Calu3 (cell line): ENCODE measurements at places on chromosomes 11 and 22. TPM values are rescaled to one million over a fixed set of nuclear protein-coding genes. Genes with fewer than 3 reads are reported as not detected.

Gene VSIG10L2
- total RNA-seq: not detected in 2 replicates

Gene TRAF6
- total RNA-seq: 13.5 and 14.8 TPM in 2 replicates

Gene MISFA
- total RNA-seq: 5.5 and 7.3 TPM in 2 replicates

GRCh38 chr11:117679461-117679860 is 117.6 kb downstream of the DSCAML1 start:
- H3K4me3 ChIP-seq: no peak overlapping the region
- no peaks in the 10 kb centered on the region for H3K36me3 ChIP-seq
- no peaks in the 10 kb centered on the region for H3K4me1 ChIP-seq
- no peak for DNase-seq
- H3K27ac ChIP-seq: no peak overlapping the region

- no peak for DNase-seq
- H3K27ac ChIP-seq: no peak overlapping the region
- H3K36me3 ChIP-seq: peaks cover 29% of the 10 kb centered on the region
- no peak overlapping the region for H3K4me3 ChIP-seq
- H3K4me1 ChIP-seq: peaks cover 33% of the 10 kb centered on the region
- peaks cover 17% of the 10 kb centered on the region for H3K27me3 ChIP-seq
Observed at GRCh38 chr22:42717197-42717928, 3.3 kb downstream of the A4GALT start.

- H3K27me3 ChIP-seq: peaks cover 82% of the 10 kb centered on the region
- peak overlapping the region; percentile 12 for H3K4me3 ChIP-seq
- H3K36me3 ChIP-seq: no peaks in the 10 kb centered on the region
- peak; percentile 47 for DNase-seq
- no peak overlapping the region for H3K27ac ChIP-seq
Observed at GRCh38 chr22:39556970-39557841, 13.3 kb upstream of the CACNA1I start.

Gene NRGN
- total RNA-seq: 5.8 and 6.0 TPM in 2 replicates

GRCh38 chr11:44198146-44198724 is 102.8 kb downstream of the EXT2 start:
- no peak overlapping the region for H3K27ac ChIP-seq
- no peak overlapping the region for H3K4me3 ChIP-seq
- DNase-seq: no peak
- H3K27me3 ChIP-seq: no peaks in the 10 kb centered on the region

DNA sequence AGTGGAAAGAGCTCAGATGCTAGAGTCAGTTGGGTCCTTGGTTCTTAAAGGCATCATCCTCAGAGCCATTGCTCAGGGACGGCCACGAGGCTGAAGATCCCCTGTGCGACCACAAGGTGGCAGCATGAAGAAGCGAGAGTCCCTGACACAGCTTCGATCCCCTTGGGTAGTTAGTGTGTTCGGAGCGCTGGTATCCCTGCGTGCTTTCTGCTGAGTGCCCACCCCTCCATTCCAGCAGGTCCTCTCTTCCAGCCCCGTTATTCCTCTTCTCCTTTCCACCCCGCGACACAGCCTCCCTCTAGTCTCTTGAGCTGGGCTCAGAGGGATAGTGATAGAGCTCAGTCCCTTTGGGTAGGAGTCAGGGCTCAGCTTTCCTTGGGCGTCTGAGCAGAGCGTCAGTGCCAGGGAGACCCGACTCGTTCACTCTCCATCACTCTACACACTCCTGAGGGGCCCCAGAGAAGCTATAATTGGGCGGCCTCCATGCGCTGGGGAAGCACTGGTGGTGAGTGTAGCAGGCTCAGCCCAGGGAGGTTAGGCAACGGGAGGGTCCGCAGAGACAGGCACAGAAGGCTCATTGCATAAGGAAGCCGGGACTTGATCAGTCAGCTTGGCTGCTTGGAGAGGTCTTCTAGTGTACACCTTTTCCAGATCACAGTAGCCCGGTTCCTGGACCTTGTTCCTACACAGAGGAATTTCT is at the start of gene OR51D1:
Gene OR51D1, plus strand, starts transcription at position 516 of the 700 bp plus-strand sequence. CDS start 2,314 bp downstream, outside the sequence.
- peak; percentile 80 for DNase-seq
- no peak within 1 kb of the TSS for H3K27ac ChIP-seq
- H3K4me3 ChIP-seq: no peak within 1 kb of the TSS

Gene RAB39A
- total RNA-seq: not detected in 2 replicates

DNA sequence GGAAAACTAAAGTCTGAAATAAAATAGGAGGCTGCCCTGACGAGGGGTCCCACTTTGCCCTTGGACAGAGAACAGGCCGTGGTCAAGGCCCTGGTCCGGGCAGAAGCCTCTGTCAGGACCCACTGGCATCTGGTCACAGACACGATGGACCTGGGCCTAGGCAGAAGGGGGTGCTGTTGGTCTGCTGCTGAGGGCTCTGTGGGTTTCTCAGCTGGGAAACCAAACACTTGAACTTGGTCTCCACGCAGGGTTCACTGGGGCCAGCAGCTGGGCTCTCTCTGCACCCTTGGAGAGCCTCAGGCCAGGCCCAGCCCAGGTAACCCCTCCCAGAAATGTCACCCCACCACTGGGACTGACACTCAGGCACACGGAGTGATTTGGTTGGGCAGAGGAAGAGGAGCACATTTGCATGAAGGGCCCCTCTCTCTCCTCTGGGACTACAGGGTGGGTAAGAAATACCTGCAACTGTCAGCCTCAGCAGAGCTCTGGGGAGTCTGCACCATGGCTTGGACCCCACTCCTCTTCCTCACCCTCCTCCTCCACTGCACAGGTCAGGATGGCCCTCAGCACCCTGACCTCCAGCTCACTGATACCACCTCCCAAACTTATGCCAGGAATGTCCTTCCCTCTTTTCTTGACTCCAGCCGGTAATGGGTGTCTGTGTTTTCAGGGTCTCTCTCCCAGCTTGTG is 48.1 kb upstream of the TOP3B start:
- H3K36me3 ChIP-seq: no peaks in the 10 kb centered on the region
- H3K4me3 ChIP-seq: no peak overlapping the region
- H3K27me3 ChIP-seq: peaks cover 52% of the 10 kb centered on the region
- DNase-seq: peak; percentile 23
- H3K4me1 ChIP-seq: no peaks in the 10 kb centered on the region

GRCh38 chr11:110951037-110951949 is 239.1 kb upstream of the ARHGAP20 start:
- no peaks in the 10 kb centered on the region for H3K36me3 ChIP-seq
- no peak overlapping the region for H3K4me3 ChIP-seq
- H3K27ac ChIP-seq: no peak overlapping the region
- H3K27me3 ChIP-seq: peaks cover 10% of the 10 kb centered on the region
- H3K4me1 ChIP-seq: no peaks in the 10 kb centered on the region

Gene CDC42EP1
- total RNA-seq: 156 and 162 TPM in 2 replicates

- H3K36me3 ChIP-seq: no peaks in the 10 kb centered on the region
- H3K27me3 ChIP-seq: no peaks in the 10 kb centered on the region
- H3K27ac ChIP-seq: no peak overlapping the region
- DNase-seq: no peak
- H3K4me1 ChIP-seq: no peaks in the 10 kb centered on the region
Observed at GRCh38 chr11:97544431-97544830, 1154.6 kb downstream of the JRKL start.

Gene BRD1
- 38.8 and 41.4 TPM in 2 replicates for total RNA-seq

Gene HDHD5
- total RNA-seq: 44.4 and 48.0 TPM in 2 replicates

Gene NECTIN1
- total RNA-seq: 22.1 and 28.5 TPM in 2 replicates

Gene OR51A4
- not detected in 2 replicates for total RNA-seq

GRCh38 chr11:57430952-57431351 is 4.0 kb upstream of the SLC43A3 start:
- H3K27me3 ChIP-seq: no peaks in the 10 kb centered on the region
- H3K4me3 ChIP-seq: no peak overlapping the region
- DNase-seq: no peak
- no peak overlapping the region for H3K27ac ChIP-seq
- peaks cover 41% of the 10 kb centered on the region for H3K4me1 ChIP-seq

DNA sequence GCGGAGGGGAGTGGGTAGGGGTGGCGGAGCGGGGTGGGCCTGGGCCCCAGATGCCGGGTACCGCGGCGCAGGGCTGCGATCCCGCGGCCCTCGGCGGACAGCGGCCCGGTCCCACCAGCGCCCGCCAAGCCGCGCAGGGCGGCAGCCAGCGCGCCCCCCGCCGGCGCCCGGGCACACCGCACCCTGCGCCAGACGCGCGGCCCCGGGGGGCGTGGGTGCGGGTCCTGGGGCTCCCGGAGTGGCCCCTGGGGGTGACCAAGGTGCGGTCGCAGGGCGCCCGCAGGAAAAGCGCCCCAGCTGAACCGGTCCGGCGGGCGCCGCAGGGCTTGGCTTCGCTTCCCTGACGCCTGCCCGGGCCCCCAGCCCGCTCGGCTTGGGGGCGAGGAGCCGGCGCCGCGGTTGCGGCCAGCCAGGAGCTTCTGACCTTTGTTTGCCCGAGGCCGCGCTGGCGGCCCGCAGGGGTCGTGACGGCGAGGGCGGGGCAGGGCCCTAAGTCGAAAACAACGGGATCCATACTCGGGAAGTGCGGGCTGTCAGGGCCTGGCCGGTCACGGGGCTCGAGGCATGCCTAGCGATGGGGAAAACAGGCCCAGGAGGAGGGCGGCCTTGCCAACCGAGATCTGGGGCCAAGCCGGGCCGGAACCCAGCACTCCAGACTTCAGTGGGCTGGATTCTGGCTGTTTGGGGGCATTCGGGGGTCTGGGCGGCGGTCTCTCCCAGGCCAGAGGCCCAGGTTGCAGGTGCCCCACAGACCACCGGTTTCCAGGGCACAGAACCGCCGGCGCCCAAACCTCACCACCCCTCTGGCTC is 581 bp upstream of the AP5B1 start:
- DNase-seq: peak; percentile 50
- peak overlapping the region; percentile 47 for H3K4me3 ChIP-seq
- peaks cover 26% of the 10 kb centered on the region for H3K4me1 ChIP-seq
- no peak overlapping the region for H3K27ac ChIP-seq

DNA sequence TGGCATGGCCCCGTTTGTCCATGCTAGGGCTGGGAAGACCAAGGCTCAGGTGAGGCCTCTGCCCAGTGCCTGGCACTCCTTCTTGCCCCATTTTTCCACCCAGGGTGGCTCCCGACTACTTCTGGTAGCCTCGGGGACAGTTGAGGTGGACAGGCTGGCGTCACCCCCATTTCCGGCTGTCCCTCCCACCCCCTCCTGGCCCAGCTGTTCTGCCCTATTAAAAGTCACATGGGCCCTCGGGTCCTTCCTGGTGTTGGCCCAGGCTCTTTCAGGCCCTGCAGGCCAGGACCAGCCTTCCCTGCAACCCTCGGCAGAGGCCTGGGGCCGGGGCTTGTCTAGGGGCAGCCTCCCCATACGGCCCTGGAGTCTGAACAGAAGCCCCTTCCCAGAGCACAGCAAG is 9.5 kb downstream of the CD81 start:
- H3K36me3 ChIP-seq: peaks cover 7% of the 10 kb centered on the region
- no peak overlapping the region for H3K4me3 ChIP-seq
- no peak for DNase-seq

DNA sequence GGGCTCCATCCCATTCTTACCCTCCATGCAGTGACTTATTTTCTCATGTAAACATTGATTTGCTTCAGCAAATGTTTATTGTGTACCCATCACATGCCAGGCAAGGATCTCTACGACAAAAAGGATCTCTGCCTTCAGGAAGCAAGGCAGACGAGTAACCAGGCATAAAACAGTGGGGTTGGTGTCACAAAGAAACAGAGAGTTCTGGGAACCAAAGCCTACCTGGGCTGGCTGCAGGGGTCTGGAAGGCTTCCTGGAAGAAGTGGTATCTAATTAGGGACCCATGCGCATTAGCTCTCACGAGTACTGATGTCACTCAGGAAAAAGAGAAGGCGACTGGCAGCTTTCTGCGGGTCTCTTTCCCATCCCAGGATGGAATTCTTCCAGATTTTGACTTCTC is 44.5 kb downstream of the KIAA1671 start:
- no peak overlapping the region for H3K4me3 ChIP-seq
- H3K27ac ChIP-seq: no peak overlapping the region
- H3K27me3 ChIP-seq: no peaks in the 10 kb centered on the region
- peaks cover 4% of the 10 kb centered on the region for H3K36me3 ChIP-seq

- no peak overlapping the region for H3K27ac ChIP-seq
- peaks cover 56% of the 10 kb centered on the region for H3K27me3 ChIP-seq
Observed at GRCh38 chr11:110712659-110713448, 617 bp upstream of the ARHGAP20 start.

DNA sequence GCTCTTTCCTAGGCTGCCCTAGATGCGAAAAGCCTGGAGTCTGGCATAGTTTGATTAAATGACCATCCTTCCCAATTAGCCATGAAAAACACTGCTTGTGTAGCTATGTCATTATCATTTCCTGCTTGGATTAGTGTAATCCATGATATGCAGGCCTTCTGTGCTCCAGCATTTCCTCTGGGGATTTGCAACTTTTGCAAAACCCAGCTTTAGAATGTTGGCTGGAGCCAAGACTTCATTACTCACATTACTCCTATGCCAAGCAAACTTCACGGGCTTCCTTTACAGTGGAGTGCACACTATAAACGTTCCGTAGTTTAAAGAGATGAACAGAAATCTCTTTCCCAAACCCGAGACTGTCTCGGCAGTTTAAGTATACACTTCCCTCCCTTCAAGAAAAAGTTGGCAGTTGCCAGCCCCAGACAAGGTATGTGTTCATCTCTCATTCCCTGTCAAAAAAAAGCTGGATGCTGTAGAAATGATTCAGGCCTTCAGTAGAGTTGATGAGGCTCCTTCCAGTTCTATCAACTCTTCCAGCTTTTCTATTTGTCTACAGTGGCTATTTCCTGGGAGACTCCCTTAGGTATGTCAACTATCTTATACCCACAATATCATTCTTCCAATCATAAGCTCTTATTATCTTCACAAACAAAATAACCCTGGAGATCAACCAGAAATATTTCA is 180.0 kb downstream of the MAML2 start:
- H3K4me1 ChIP-seq: peaks cover 23% of the 10 kb centered on the region
- no peaks in the 10 kb centered on the region for H3K36me3 ChIP-seq
- no peak for DNase-seq
- no peaks in the 10 kb centered on the region for H3K27me3 ChIP-seq
- H3K27ac ChIP-seq: no peak overlapping the region

Gene TRPC6
- not detected in 2 replicates for total RNA-seq

- H3K27ac ChIP-seq: peak overlapping the region; percentile 8
- peaks cover 19% of the 10 kb centered on the region for H3K4me1 ChIP-seq
- DNase-seq: peak; percentile 45
- no peak overlapping the region for H3K4me3 ChIP-seq
- H3K36me3 ChIP-seq: peaks cover 5% of the 10 kb centered on the region
Observed at GRCh38 chr22:45317551-45318167, 7.9 kb downstream of the FAM118A start.

DNA sequence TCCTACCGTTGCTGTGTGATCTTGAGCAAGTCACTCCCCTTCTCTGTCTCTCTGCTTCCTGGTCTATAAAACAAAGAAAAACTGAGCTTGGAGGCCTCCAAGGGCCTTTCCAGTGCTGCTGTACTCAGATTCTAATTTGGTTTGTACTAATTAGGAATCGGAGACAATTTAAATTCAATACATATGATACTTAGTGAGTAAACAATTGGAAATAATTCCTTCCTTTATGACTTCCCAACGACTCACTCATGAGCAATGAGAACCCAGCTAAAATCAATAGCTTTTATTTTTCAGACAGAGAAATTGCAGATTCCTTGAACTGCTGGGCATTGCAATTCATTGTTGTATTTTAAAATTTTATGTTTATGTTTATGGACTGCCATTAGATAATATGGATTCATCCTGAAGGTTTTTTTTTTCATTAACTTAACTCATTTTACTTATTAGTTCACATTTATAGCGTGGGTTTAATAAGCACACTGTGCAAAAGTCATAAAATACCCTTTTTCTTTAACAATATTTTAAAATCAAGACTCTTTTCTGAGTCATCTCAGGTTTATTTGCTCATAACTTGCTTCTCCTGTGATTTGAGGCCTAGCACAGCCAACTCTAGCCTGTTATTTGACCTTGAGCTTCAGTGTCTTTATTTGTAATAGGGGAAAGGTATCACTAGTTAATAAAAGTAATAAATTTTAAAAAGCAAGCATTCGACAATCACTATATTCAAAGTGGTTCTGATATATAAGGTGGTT is 95.8 kb downstream of the TP53I11 start:
- peaks cover 48% of the 10 kb centered on the region for H3K27me3 ChIP-seq
- H3K36me3 ChIP-seq: no peaks in the 10 kb centered on the region
- H3K4me3 ChIP-seq: no peak overlapping the region
- no peak for DNase-seq

Gene OR2AT4
- total RNA-seq: not detected in 2 replicates

Gene SOX6
- total RNA-seq: 18.4 and 22.0 TPM in 2 replicates

Gene KCNC1
- total RNA-seq: 0.10 and 0.26 TPM in 2 replicates
